ENCODE measurements at places on chromosomes 5 and 9. TPM values are rescaled to one million over a fixed set of nuclear protein-coding genes. Genes with fewer than 3 reads are reported as not detected.

Gene SPRY4
- total RNA-seq = 92.4 TPM

Gene SAPCD2
- total RNA-seq = 29.8 TPM

Gene FGD3
- 1.8 TPM for total RNA-seq

Gene CDH9
- 0.79 TPM for total RNA-seq

Gene CDH6
- total RNA-seq = 10.8 TPM

Gene C9orf43
- 0.57 TPM for total RNA-seq

Gene PLAA
- total RNA-seq = 64.3 TPM

Gene SERINC5
- total RNA-seq = 54.7 TPM
